ENCODE measurements at places on chromosomes 5 and 9. TPM values are rescaled to one million over a fixed set of nuclear protein-coding genes. Genes with fewer than 3 reads are reported as not detected.
A peak's percentile ranks its signal among the peaks of the same experiment; 100 is the strongest.

The BARHL1 gene
- polyA plus RNA-seq: 14.4 TPM

DNA sequence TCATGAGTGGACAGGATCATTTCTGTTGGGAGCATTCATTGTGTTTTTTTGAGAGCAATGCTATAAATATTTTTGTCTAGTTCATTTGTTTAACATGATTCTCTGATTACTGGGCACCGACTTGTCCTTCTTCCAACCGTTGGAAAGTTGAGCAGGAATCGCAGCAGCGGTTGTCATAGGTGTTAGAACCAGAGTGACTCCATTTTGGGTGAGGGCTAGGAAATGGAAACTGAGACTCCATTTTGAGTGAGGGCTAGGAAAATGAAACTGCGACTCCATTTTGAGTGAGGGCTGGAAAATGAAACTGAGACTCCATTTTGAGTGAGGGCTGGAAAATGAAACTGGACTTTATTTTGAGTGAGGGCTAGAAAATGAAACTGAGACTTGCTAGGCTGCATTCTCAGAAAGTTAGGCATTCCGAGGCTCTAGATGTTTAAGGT is 100.6 kb downstream of the ICE1 start:
- DNase-seq: no peak

DNA sequence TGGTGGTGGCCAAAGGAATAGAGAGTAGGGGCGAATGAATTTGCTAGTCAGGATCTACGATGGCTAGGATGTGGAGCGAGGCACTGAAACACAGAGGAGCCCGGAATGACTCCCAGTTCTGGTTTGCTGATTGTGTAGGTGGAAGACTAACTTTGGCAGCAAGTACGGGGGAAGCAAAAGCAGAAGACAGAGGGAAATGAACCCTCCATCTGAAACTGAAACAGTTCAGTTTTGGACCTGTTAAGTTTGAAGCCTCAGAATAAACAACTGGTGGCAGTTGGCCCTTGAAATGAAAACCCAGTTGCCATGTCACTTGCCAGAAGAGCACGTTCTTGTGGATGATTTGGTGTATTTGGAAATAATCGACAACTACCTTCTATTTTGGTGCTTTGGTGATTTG is 15.4 kb upstream of the SMIM15 start:
- DNase-seq: no peak

GRCh38 chr5:80185095-80185494 is 70.8 kb downstream of the SERINC5 start:
- DNase-seq: no peak

GRCh38 chr5:95072281-95072680 is 212.6 kb downstream of the MCTP1 start:
- DNase-seq: no peak

- no peak for DNase-seq
These were observed 58.6 kb downstream of the PUM3 start for GRCh38 chr9:2785060-2785950.

- DNase-seq: no peak
These were observed 138.2 kb downstream of the PRDM6 start for GRCh38 chr5:123227216-123227615.

The FGD3 gene
- 6.5 TPM for polyA plus RNA-seq

DNA sequence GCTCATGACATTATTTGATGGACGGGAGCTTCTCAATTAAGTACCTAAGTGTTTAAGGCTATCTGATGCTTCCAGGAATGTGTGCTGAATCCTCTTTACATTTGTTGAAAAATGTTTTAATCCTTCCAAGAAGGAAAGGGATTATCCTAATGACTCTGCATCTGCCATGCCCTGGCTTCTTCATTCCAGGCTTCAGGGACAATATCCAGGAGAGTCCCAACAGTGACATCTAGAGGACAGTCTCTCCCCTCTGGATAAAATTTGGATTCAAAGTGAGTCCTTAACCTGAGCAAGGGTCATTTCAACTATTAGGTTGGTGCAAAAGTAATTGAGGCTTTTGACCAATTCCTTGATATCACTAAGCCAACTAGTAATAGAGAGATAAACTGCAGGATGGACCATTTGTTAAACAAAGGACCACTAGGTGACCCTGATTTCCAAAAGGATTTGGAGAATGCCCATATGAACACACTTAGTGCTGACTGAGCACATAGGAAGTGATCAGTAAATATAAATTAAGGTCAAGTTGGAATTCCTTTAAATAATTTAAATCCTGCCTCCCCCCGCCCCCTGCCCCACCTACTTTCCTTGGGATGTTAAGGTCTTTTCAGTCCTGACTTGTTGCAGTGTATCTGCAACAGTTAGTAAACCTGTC is 19.1 kb downstream of the TNFSF8 start:
- peak; percentile 84 for DNase-seq

DNA sequence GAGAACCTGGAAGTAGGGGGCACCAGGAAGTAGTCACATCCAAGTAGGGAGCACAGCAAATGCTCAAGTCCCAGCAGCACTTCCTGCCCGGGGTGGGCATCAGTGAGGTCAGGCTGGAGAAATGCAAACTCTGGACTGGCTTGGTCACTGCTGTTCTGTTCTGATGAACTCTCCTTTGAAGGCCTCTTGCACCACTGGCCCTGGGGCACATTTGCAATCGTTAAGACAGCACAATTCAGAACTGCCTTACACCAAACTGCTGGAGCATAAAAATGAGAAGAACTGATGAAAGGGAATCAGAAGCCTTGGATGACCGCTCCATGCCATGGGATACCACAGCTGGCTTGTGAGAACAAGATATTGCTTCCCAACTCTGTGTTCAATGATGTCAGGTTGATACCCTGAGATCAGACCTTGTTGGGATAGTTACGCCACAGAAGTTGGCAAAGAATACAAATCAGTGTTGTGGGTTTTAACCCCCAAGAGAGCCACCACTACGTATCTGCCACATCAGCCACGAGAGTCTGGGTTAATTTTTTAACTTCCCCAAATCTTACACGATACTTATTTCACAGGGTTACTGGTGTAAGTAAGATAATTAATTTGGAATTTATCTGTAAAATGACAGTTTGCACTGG is 42.3 kb upstream of the ZSWIM6 start:
- no peak for DNase-seq

The CCDC192 gene
- not detected for polyA plus RNA-seq

GRCh38 chr9:93958121-93958818 is 3.1 kb upstream of the BARX1 start:
- DNase-seq: no peak

DNA sequence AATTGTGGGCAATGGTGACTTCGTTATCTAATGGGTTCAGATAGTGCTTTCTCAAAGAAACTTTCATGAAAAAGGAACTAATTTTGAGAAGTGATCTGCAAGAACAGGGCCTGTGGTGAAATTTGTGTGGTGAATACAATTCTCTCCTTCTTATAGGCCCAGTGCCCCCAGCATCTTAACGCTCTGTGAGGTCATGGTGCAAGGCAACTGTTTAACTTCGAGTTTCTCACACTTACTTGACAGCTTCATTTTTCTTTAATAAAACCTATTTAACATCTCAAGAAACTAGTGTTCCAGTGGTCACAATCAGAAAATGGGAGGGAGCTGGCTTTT is 69.2 kb downstream of the FAM114A2 start:
- no peak for DNase-seq

- DNase-seq: no peak
These were observed 50.4 kb upstream of the DAB2 start for GRCh38 chr5:39475159-39475571.

GRCh38 chr5:43294226-43294625 is 19.0 kb downstream of the HMGCS1 start:
- DNase-seq: no peak

DNA sequence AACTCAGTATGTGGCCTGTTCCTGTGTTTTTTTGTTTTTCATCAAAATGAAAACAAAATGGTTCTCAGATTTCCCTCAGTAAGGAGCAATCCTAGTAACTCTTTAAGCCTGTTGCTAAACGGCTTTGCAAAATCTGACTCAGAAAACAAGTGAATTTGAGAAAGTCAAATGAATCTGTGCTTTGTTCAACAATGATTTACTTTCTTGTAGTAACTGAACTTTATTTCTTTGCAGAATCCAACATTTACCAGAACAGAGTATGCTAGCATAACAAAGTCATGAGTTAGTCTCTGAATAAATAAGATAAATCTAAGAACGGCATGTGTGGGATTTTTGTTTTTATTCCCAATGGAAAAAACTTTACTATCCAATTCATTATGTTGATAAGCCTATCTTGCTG is 93.8 kb downstream of the OXCT1 start:
- DNase-seq: no peak

DNA sequence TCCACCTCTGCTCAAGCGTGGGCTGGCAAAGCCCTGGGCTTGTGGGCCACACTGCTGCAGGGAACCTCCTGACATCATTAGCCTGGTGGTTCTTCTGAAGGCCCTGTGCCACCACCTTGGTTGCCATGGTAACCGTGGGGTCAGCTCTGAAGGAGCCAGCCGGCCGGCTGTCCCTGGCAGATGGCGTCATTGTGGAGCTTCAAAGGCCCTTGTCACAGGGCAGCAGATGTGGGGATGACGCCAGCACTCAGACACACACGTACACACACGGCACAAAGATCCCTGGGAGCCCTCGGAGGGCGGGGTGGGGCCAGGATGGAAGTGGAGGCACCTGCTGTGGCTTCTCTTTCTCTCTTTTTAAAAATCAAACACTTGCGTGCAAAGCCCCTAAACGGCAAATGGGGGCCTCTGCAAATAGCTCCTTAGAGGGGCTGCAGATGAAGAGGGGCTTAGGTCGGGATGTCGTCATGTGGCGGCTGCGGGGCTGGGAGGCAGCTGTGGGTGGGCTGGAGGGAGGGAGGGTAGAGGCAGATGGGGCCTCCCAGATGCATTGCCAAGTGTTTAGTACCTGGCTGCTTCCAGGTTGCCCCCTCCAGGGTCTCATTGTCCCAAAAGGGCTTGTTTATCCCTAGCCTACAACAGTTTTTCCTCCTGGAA is 19.5 kb upstream of the RPL26L1 start:
- peak; percentile 90 for DNase-seq

GRCh38 chr9:16315720-16316119 is 554.8 kb downstream of the BNC2 start:
- no peak for DNase-seq

DNA sequence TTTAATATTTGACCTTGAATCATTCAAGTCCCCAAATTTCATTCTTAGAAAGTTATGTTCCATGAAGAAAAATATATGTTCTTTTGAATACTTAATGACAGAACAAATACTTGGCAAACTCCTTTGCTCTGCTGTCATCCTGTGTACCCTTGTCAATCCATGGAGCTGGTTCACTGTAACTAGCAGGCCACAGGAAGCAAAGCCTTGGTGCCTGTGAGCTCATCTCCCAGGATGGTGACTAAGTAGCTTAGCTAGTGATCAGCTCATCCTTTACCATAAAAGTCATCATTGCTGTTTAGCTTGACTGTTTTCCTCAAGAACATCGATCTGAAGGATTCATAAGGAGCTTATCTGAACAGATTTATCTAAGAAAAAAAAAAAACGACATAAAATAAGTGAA is 65.4 kb downstream of the WDR41 start:
- DNase-seq: no peak

GRCh38 chr9:6960777-6961176 is 203.0 kb downstream of the KDM4C start:
- DNase-seq: no peak

The FGF18 gene
- polyA plus RNA-seq: 0.58 TPM

The ANKDD1B gene
- polyA plus RNA-seq: not detected

The SHROOM1 gene
- polyA plus RNA-seq: 14.5 TPM

DNA sequence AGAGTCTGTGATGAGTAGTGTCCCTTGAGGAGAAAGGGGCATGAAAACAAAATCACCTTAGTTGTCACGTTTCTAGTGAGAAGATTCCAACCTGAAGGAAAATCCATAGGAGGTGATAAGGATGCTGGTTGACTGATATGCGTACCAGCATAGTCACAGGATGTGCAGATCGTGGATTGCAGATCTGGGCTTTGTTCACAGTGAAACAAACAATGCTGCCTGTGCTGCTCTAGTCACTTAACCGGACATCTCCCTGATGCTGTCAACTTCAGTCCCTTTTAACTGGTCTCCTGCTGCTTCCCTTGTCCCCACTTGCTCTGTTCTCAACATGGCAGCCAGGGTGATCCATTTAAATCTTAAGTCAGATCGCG is 89.7 kb downstream of the IQGAP2 start:
- DNase-seq: no peak

DNA sequence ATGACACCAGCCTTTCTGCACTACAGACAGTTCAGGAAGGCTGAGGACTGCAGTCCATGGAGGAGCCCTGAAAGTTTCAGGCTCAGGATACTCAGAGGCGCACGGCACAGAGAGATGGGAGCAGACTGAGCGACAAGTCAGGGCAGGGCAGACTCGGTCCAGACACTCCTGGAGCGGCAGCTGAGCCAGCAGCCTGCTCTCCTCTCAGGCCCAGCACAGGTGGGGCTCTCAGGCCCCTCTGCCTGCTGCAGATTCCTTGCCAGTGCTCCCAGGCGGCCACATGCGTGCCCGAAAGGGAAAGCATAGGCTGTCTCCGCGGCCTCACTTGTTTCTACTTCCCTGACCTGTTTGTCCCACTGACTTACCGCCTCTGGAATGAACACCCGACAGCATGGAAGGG is 228.3 kb downstream of the IRX2 start:
- no peak for DNase-seq

DNA sequence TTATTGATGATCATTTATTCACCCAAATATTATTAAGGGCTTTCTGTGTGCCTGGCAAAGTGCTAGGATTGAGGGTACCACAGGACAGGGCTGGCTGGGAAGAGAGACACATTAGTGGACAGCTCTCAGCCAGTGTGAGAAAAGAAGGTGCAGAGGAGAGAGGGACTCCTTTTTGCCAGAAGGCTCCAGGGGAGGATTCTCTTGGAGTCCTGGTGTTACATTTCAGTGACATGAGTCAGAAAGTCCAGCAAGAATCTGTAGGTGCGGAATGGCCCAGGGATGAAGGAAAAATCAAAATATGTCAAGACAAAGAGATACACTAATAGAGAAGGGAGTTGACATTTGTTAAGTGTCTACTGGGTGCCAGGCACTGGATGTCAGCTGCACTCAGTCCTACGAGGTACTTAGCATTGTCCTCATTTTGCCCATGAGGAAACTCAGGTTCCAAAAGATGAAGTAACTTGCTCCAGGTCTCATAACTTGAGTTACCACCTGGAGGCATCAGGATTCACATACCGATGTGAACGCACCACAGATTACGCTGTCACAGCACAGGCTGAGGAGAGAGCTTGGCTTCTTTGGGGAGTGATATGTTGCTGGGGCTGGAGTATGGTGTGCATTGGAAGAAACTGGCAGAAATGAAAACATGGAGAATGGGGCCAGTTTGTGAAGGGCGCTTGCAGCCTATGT is 60.5 kb downstream of the RASGRF2 start:
- DNase-seq: no peak

The NR6A1 gene
- polyA plus RNA-seq: 0.53 TPM

The CDH10 gene
- 1.9 TPM for polyA plus RNA-seq

DNA sequence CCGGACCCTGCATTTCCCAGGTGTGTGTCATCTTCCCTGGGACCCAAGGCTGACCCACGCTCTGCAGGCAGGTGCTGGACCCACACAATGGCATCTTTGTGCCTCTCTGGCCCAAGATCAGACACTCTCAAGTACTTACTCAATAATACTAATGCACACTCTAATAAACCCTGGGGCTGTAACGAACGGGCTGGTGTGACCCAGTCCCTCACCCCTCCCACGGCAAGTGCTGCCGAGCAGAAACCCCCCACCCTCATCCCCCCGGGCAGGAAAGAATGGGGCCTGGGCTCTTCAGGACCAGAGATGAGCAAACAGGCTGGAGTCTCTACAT is 1.1 kb upstream of the OBP2B start:
- no peak for DNase-seq

The PCDHB16 gene
- polyA plus RNA-seq: 20.5 TPM

The PFN3 gene
- polyA plus RNA-seq: not detected

The BSPRY gene
- polyA plus RNA-seq: 20.8 TPM

All from brain (organoid and tissue), 16 donors.